ENCODE measurements at places on chromosomes 5 and 9.

GRCh38 chr5:176959051-176959450, 47.5 kb downstream of the UIMC1 start:
- no peak for DNase-seq

- peak; percentile 35 for DNase-seq
These were observed 1.1 kb upstream of the TLE4 start for GRCh38 chr9:79570448-79571308.

GRCh38 chr9:134671341-134672113, 29.9 kb downstream of the COL5A1 start:
- DNase-seq: no peak

- DNase-seq: no peak
These were observed 143.2 kb upstream of the ANKH start for GRCh38 chr5:15014809-15015208.

GRCh38 chr5:154523104-154523503, 45.1 kb upstream of the HAND1 start:
- no peak for DNase-seq

DNA sequence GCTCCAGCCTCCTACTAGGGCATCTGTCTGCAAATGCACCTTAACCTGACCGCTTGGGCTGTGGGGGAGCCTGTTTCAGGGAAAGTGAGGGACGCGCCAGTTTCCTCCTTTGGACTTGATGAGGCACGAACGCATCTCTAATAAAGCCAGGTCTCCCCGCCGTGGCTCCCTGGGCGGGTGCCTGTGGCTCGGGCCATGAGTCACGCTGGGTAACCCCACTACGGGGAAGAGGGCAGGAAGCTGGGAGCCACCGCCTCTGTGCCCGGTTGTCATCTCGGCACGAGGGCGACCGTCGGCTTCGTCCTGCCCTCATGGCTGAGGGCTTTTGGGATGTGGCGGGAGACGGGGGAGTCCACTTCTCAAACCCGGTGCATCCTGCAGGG, 12.1 kb downstream of the NOTCH1 start:
- DNase-seq: no peak

- DNase-seq: no peak
These were observed 17.3 kb downstream of the ITGA1 start for GRCh38 chr5:52804981-52805380.

DNA sequence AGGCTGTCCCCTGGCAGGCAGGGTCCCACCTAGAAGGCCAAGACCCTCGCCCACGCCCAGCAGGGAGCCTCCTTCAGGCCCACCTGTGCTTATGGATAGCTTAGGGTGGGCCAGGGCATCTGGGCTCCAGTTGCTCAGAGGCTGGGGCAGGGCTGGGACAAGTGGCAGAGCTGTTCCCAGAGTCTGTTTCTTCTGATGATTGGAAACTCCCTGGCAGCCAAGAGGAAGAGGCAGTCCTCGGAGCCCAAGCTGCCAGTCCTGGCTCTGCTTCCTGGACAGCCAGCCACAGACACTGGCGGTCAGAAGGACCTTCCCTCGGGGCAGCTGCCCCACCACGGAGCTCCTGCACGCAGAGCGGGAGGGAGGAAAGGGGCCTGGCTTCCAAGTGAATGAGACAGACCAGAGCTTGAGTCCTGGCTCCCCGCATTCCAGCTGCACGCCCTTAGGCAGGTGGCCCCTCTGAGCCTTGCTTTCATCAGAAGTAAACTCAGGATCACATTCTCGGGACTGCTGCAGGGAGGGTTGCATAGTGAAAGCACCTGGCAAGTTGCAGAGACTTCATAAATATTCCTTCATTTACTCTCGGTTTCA, 37.9 kb upstream of the GABRP start:
- no peak for DNase-seq

GRCh38 chr5:150389531-150390266, 23.0 kb downstream of the CD74 start:
- DNase-seq: no peak

- no peak for DNase-seq
These were observed 12.3 kb upstream of the OBP2A start for GRCh38 chr9:135533674-135534073.

GRCh38 chr5:80960531-80961375, 590 bp downstream of the RASGRF2 start:
- DNase-seq: peak; percentile 14

DNA sequence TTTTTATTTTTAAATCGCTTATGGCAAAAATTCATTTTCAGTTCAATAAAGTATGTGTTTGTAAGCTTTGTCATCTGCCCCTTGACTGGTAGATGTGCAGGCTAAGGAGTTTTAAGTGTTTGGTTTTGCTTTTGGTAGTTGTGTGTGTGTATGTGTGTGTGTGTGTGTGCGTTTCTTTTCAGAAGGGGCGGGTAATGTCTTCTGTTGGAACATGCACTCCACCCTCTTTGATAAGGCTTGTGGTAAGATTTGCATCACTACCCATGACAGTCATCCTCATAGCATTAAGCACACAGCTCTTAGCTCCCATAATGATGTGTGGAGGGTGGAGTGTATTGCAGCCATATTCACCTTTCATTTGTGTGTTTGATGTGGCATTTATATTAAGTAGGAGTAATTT, 92.1 kb upstream of the FSD1L start:
- DNase-seq: no peak

DNA sequence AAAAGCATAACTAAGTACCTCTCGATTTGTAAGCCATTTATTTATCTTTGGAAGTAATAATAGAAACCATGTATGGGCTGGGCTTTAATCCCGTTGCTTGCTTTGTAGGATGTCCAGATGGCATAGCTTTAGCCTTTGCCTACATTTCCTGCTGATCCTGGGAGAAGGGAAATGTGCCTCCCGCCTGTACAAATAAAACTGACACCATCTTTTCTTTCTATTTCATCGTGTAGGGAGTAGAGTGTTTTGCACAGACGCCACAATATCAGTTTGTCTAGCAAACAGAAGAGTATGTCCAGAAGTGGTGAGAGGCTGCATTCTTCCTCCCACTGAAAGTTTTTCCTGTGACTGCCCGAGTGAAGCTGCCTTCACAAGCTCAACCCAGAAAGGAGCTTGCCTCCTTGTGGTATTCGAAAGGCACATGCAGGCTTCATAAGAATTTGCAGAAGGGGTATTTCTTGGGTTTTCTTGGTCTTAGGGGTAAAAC, 24.7 kb upstream of the TJP2 start:
- no peak for DNase-seq

- no peak for DNase-seq
These were observed 9.5 kb upstream of the NFIL3 start for GRCh38 chr9:91433180-91433579.
